ENCODE measurements at places on chromosomes 2 and 18. TPM values are rescaled to one million over a fixed set of nuclear protein-coding genes. Genes with fewer than 3 reads are reported as not detected.

METTL4 gene
- 26.4 TPM for total RNA-seq

SPATA3 gene
- not detected for total RNA-seq

PMAIP1 gene
- 43.6 TPM for total RNA-seq

MRPL30 gene
- 55.4 TPM for total RNA-seq

OTOF gene
- total RNA-seq, result not detected

CASP10 gene
- total RNA-seq, result 1.2 TPM

EMILIN1 gene
- 46.8 TPM for total RNA-seq

CPLX4 gene
- total RNA-seq, result not detected

GRHL1 gene
- 0.13 TPM for total RNA-seq
